ENCODE measurements at places on chromosomes 16 and 17.

- no peak for DNase-seq
Measured at GRCh38 chr16:53673189-53673588, 30.5 kb downstream of the RPGRIP1L start.

DNA sequence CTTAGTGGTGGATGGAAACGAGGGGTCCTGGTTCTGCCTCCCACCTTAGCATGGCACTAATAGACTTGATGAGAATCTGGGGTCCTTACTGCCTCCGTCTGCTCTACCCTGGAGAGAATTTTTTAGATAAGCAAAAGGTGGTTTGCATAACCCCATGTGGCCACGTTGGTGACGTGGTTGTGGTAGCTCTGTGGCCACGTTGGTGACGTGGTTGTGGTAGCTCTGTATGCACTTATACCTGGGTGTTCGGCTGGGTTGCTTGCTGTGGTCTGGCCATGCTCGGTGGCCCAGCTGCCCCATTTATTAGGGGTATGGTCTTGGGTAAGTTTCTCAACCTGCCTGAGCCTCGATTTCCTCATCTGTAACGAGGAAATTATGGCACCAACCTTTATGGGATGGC is 13.0 kb downstream of the SPIRE2 start:
- no peak for DNase-seq

DNA sequence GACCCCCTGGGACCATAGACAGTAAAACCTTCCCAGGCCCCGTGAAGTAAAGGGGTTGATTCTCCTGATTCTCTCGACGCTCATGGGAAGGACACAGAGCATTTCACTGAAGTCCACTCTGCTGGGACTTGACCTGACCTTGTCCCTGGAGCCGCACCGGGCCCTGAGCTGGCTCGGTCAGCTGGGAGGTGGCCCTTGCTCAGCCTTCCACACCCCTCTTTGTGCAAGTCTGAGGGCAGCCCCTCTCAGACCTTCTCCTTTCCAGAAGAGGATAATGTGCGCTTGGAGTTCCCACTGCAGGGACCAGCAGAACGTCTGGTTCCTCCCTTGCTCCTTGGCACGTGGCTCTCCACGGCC is 115.5 kb downstream of the RAP1GAP2 start:
- no peak for DNase-seq

GRCh38 chr17:41717408-41718286 is 5.5 kb downstream of the GAST start:
- peak; percentile 74 for DNase-seq

DNA sequence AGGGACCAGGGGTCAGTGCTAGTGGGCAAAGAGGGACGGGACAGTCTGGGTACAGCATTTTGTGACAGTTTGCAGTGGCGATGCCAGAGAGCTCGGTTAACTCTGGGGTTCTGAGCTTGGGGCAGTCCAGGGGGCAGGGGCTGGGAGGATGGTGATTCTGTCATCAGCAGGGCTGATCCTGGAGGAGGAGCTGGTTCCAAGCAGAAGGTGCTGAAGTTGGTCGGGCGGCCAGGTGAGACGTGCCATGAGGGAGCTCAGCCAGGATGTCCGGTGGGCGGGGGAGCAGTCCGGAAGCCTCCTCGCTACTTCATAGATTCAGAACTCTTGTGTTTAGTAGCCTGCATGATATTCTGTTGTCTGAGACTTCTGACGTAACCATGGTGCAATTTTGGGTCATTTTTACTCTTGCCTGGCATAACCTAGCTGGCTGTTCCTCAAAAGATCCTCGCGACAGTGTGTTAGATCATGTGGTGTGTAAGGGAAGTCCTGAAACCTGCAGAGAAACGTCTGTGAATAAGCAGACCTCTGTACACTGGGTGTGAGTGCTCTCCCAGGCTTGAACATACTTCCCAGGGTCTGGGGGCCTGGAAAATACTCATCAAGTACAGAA is 122.0 kb downstream of the CLEC16A start:
- no peak for DNase-seq

All from GM23248 (cell line).